ENCODE measurements at places on chromosomes 11 and 22.

DNA sequence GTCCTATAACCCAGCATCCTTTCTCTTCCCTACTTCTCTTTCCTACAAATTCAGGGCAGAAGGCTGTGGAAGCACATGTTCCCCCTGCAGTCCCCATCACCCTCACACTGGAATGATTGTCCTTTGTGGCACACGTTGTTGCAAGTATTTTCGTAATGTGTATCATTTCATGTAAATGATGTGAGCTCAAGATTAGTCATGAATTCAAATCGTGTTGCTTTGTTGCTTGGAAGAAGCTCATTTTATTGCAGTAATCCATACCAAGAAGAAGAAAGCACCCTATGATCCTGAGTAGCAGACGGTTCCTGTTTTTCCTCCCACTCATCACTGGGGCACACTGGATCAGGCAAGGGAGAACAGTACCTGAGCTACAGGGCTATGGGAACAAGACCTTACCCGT, 173.4 kb downstream of the NCAM1 start:
- DNase-seq: no peak

GRCh38 chr22:19955241-19956128, 13.9 kb upstream of the TXNRD2 start:
- peak; percentile 45 for DNase-seq

DNA sequence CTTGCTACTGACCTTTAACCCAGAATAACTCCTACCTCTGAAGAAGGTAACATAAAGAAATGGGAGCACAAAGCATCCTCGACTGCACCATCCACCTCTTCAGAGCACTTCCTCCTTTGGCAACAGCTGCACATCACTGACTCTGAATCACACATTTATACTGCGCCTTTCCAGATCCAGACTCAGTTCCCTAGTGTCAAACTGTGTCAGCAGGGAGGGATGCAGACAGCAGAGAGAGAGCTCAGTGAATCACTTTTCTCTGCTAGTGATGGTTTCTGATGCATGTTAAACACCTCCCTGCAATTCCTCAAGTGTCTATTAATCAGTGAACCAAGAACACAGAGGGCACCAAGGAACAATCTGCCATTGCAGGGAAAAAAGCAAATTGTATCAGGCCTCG, 118.9 kb downstream of the PLEKHA7 start:
- no peak for DNase-seq

DNA sequence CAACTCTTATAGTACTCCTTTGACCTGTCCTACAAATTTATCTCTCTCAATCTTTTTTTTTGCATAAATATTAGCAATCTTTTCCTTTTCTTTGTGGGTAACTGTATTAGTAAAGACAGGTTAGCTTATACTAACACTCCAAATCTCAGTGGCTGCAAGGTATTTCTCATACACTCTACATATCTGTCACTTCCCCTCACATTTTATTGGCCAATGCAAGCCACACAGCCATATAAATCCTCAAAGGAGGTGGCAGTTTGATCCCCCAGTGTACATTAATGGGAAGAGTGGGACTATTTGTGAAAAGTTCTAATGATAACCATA, 42.6 kb upstream of the EED start:
- DNase-seq: no peak

DNA sequence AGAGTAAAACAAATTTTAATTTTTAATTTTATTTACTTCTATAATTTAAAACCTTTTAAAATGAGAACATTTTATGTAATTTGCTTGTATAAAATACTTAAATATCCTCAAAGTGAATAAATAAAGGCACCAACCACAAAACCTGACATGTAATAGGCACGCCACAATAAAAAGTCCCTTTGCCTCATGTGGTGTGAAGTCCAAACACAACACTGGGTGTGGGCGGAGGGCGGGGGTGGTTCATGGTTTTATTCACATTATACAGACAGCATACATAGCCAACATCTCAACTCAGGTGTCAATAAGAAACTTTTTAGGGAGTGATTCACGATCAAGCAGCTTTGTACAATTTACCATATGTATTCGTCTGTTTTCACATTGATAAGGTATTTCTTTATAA, 107.9 kb downstream of the ANO3 start:
- no peak for DNase-seq

Measured in RWPE2 (cell line).